Natural killer cell treated with Interleukin-12 subunit alpha and Interleukin-12 subunit beta and Interleukin-15 and Interleukin-18, amount 100 ng/mL, for 72 hours (primary cell): ENCODE measurements at places on chromosomes 3 and 15.

- no peak for DNase-seq
Observed at GRCh38 chr15:93035092-93035915, 53.7 kb downstream of the RGMA start.

DNA sequence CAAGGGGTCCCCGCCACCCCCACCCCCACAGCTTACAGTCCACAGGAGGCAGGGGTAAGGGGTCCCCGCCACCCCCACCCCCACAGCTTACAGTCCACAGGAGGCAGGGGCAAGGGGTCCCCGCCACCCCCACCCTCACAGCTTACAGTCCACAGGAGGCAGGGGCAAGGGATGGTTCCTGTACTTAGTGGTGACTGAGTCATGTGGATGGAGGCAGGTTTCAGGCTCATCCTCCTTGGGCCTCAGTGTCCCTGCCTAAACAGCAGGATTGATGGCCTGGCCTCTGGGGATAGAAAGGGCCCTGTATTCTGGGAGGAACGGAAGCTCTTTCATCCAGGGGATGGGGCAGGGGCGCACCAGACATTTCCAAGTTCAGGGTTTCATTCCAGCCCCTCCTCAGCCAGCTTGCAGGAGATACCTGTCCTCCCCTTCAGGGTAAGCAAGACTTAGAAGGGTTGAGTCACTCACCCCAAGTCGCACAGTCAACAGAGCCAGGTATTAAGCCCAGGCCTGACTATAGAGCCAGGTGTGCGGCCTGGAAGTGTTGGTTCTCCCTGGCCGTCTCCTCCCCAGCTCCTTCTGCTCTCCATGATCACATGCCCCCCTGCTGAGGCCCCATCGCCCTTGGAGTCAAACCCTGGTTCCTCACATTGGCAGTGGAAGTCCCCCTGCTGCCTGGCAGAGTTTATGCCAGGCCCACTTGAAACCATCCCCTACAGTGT, 12.5 kb downstream of the CSK start:
- no peak for DNase-seq

DNA sequence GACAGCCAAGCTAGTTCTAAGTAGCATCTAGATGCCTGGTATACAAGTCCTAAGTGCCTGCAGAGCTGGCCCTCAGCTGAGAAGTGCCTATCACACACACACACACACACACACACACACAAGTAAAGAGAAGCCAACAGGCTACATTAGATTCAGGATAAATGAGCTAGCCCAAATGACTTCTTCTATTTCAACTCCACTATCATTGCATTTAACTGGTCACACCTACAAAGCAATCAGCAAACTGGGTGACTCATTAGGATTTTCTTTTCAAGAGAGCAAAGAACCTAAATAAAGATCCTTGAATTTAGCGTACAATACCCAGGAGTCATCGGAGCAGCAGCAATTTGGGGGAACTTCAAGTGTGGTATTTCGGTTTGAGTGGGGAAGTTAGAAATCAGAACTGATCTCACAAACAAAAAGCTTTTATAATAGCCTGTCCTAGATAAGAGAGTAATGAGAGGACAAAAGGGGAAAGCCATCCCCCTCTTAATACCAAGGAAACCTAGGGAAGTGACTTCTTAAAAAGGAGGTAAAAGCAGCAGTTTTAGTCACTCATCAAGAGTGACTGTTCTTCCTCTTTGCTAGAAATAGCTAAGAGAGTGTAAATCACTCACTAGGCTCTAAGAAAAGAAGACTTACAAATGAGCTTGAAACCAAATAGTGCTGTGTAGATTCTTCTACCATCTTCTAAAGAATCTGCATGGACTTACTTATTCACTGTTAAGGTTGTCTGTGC, 112.7 kb downstream of the TNIK start:
- DNase-seq = no peak

- no peak for DNase-seq
Observed at GRCh38 chr3:62007036-62007435, 366.3 kb downstream of the FEZF2 start.

DNA sequence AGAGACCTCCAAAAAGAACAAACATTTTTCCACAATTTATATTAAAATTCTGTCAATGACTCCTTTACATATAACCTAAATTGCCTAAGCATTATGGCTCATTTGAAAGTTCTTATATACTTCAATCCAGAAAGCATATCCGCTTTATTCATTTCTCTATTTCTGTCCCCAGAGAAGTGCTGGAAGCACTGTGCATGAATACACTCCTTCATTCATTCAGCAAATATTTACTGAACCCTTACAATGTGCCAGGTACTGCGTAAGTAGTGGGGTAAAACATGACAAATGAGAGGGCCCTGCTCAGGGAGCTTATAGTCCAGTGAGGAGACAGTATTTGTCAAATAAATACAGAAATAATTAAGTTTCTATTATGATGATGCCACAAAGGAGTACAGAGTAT, 3.3 kb downstream of the PDCD10 start:
- DNase-seq = no peak

DNA sequence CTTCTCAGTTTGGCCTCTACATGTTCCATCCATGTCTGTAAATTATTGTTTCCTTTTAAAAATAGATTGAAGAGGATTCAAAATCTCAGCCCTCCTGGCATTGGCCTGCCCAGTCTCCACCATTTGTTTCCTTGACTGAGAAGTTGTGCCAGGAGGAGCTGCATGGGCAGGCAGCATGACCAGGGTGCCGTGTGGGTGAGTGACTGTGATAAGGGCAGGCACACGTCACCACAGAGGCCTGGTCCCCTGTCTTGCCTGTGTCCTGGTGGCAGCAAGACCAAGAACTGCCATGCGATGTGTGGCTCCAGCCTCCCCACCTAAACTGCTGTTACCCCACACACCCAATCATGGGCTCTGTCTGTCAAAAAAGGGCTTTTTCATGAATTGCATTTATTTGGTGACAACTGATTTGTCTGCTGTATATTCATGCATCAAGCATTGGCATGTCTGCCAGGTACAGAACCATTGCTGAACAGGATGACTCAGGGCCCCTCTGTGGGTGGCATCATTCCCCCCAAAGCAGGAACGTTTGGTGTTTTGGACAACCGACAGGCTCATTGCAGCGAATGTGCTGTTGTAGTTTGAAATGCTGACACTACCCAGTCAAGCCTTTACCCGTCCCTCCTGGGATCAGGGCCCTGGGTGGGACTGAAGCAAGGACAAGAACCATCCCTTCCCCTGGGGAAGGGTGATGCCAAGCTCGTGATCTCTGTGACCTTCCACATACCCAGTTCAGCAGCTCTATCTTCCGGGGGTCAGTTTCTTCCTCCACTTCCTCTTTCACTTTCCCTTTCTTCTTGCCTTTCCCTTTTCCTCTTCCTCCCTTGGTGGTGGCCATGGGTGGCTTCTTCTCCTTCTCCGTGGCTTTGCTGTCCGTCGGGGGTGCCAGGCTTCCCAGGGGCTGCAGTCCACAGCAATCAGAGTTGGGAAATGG, 51.6 kb downstream of the TRPM1 start:
- DNase-seq = no peak

GRCh38 chr15:51332206-51333147, 5.9 kb downstream of the CYP19A1 start:
- DNase-seq = no peak

- no peak for DNase-seq
Observed at GRCh38 chr3:16050641-16051467, 123.6 kb upstream of the GALNT15 start.

GRCh38 chr3:134897391-134898141, 102.5 kb downstream of the EPHB1 start:
- no peak for DNase-seq

GRCh38 chr3:188947401-188948280, 224.1 kb upstream of the TPRG1 start:
- DNase-seq = peak; percentile 64

DNA sequence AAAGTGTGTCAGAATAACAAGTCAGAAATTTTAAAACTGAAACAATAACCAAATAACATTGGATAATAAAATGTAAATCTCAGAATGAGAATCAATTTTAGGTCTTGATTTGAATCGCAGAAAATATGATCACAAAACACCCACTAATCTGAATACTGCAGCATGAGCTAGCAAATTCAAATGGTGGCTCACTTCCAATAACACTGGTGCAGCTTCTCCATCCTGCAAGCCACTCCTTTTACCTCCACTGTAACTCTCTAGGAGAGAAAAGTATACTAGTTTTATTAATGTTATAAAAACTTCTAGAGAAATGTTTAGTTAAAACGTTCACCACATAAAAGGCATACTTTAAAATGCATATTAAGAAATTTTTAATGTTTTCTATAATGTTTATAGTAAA, 30.4 kb downstream of the UBE3A start:
- no peak for DNase-seq

DNA sequence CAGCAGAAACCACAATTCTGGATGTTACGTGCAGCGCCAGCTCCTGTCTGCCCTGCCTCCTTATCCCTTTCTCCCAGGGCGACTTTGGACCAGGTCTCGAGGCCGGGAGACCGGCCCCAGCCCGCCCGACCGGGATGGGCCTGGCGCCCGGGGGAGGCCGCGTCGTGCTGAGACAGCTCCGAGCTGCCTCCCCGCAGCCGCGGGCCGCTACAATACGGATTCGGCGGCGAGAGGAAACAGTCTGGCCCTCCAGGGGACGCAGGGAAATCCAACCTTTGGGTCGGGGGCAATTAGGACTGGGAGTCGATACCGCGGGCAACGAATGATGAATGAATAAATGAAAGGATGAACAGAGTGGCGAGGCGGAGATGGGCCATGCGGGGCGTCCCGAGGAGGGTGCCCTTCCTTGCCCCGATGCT, 537 bp downstream of the GRAMD2A start:
- no peak for DNase-seq

- DNase-seq = no peak
Observed at GRCh38 chr3:177914224-177914623, 622.0 kb upstream of the KCNMB2 start.

DNA sequence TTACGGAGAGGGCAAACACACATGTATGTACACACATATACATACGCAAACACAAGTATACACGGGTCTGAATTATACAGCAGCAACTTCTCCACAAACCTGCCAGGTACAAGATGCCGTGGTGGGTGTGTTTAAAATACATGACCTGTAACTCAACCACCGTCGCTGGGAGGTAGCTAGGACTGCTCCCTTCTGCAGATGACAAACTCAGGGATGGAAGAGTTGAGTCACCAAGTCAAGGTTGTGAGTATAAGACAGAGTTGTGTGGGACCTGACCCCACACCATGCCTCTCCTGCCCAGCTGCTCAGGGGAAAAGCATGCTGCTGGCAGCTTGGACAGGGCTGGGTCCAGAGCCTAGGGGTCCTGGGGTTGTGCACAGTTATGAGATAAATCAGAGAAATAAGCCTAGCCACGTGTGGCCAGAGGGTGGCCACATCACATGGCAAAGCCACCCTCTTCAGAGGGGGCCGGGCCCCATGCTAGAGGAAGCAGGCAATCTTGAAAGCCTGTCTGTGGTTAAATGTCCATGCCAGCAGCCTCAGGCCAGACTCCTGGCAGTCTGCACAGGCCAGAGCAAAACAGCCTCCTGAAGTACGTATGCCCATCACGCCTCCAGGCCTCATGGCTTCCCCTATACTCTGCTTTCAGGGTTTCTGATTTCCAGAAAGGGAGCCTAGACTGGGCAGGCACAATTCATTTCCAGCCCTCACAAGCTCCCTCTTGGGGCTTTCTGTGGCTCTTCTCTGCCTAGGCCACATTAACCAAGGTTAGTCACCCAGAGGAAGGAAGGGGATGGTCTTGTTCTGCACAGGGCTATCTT, 107.7 kb upstream of the RPL32 start:
- no peak for DNase-seq

- no peak for DNase-seq
Observed at GRCh38 chr15:88098361-88098760, 158.2 kb downstream of the NTRK3 start.

GRCh38 chr3:190617185-190617584, 103.3 kb downstream of the IL1RAP start:
- no peak for DNase-seq

GRCh38 chr15:63358241-63359029, 23.2 kb downstream of the CA12 start:
- DNase-seq = no peak

GRCh38 chr3:188663839-188664238, 507.9 kb upstream of the TPRG1 start:
- DNase-seq = no peak

- no peak for DNase-seq
Observed at GRCh38 chr3:193593668-193594030, 641 bp downstream of the OPA1 start.

- no peak for DNase-seq
Observed at GRCh38 chr3:56295161-56295560, 173.1 kb downstream of the ERC2 start.

DNA sequence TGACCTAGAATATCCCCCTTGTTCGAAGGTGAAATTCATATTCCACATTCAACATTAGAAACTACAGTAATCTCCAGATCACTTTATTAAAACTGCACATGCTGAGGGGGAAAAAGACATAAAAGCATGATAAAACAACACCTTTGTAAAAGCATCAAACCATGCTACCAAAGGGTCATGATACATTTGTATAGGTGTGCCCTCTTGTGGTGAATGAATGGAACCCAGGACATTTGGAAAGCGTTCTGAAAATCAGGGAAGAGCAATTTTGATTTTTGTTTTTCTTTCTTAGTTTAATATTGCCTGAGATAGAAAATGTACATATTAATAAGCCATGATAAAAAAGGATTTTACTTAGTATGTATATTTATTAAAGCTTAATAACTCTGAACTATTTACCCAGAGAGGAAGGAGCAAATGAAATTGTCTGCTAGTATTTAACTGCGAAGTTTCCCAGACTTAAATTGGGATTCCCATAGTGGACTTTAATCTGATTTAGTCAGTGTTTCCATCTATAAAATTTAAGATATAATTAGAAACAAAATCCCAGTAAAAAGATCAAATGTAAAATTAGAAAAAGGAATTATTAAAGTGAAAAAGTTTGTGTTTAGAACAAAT, 105.8 kb upstream of the ARL6 start:
- DNase-seq = no peak

DNA sequence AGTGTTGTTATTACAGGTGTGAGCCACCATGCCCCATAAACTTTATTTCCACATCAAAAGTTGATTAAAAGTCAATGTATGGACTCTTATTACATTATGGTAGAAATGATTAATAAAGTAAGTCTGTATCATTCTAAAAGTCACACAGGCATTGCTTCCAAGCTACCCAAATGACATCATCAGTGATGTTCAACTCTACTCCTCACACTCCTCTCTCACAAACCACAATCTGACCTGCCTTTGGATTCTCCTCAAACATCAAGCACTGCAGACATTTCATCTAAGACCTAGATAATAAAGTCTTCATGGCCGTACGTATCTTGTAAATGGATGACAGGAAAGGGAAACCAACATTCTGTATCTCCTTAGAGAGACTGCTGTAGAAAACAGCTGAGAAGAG, 68.0 kb downstream of the SMARCC1 start:
- DNase-seq = no peak

- no peak for DNase-seq
Observed at GRCh38 chr15:66661432-66662096, 40.5 kb upstream of the SMAD6 start.

GRCh38 chr3:191253089-191253799, 54.2 kb downstream of the OSTN start:
- no peak for DNase-seq

GRCh38 chr3:127814325-127814781, 8.0 kb downstream of the MGLL start:
- no peak for DNase-seq
